Stimulated activated CD4-positive, alpha-beta T cell treated with anti-CD3 and anti-CD28 coated beads, Interleukin-1b, Interleukin-23, amount 100 ng/mL, for 24 hours (primary cell): ENCODE measurements at places on chromosomes 11 and 22.
A peak's percentile ranks its signal among the peaks of the same experiment; 100 is the strongest.

- peak; percentile 53 for DNase-seq
These were observed 115.4 kb downstream of the KIAA1671 start for GRCh38 chr22:25067851-25068421.

DNA sequence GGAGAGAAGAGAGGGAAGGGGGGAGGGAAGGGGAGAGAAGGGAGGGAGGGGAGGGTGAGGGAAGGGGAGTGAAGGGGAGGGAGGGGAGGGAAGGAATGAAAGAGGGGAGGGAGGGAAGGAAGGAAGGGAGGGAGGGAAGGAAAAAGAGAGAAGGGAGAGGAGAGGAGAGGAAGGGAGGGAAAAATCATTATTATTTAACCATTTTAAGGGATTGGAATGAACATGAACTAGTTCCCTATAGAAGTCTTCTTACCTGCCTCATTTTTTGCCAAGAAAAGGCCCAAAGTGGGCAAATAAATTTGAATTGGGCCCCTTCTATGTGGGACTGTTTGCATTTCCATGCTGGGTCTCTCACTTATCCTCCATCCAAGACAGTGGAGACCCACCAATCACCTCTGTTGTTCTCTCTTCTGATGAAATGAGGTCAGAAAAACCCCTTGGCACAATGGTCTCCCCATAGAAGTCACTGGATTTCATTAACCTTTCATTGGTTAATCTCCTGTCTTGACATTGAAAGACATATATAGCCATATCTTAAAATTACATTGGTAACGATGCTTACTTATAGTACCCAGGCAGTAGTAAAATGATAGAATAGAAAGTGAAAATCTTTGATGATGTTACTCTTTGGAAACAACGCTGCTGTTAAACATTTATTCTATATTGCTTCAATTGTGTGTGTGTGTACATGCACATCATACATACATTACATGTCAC lies 80.1 kb upstream of the ASPHD2 start:
- no peak for DNase-seq

DNA sequence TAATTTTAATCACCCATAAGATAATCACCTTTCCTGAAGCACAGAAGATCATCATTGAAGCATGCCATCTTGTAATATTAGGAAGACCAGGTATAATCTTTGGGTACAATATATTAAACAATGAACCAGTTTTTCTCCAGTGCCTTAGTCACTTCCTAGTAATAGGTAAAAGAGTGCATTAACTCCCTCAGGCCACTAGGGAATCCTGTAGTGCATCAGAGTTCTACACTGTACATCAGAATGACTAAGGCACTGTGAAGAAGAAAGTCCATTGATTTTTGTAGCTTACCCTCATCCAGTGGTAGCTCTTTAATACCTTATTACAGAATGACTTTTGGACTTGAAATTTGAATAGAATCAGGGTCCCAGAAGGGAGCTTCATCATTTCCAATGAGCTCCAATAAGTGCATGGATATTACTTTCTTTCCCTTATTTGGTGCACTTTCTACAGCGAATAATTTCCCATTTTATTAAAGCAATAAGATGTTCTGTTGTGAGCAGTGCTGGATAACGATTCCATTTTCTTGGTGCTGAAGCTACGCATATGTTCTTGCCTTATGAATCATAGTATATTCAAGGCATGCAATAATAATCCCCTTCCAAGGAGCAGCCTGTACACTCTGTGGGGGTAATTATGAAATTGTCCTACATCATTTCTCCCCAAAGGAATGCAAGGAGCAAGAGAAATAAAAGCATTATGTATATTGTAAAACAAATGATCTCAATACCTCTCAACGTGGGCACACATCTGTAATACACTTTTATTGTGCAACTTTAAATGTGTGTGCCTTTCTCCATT lies 4.7 kb downstream of the C11orf87 start:
- DNase-seq: no peak

GRCh38 chr11:81959341-81959740 lies 774.3 kb downstream of the FAM181B start:
- DNase-seq: no peak
